Hematopoietic multipotent progenitor cell treated with erythropoietin and hydrocortisone succinate and interleukin-3 and kit ligand, for 15 days (in vitro differentiated cells): ENCODE measurements at places on chromosomes 11 and 22.

- DNase-seq = no peak
These were observed 3.8 kb upstream of the PPIL2 start for GRCh38 chr22:21661991-21662390.

DNA sequence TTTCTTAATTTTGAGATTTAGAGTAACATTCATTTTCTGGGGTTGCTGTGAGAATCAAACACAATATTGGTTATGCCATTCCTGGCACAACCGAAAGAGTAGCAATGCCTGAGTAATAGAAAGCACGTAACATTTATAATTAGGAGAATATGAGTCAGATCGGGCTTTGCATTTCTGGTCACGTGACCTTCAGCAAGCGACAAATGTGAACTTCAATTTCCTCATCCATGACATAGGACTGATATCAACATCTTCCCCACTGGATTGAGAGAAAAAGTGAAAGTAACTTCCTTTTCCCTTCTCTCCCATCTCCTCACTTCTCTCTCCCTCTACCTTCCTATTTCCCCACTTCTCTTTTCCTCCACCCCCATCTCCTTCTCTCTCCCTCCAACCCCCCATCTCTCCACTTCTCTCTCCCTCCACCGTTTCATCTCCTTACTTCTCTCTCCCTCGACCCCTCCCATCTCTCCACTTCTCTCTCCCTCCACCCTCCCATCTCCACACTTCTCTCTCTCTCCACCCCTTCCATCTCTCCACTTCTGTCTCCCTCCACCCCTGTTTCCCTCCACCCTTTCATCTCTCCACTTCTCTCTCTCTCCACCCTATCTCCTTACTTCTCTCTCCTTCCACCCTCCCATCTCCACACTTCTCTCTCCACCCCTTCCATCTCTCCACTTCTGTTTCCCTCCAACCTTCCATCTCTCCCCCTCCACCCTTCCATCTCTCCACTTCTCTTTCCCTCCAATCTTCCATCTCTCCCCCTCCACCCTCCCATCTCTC is 33.5 kb upstream of the CAT start:
- no peak for DNase-seq

- DNase-seq = no peak
These were observed 29.0 kb upstream of the TOLLIP start for GRCh38 chr11:1338201-1339065.

- DNase-seq = no peak
These were observed 1091.9 kb upstream of the RAG2 start for GRCh38 chr11:37689951-37690350.

DNA sequence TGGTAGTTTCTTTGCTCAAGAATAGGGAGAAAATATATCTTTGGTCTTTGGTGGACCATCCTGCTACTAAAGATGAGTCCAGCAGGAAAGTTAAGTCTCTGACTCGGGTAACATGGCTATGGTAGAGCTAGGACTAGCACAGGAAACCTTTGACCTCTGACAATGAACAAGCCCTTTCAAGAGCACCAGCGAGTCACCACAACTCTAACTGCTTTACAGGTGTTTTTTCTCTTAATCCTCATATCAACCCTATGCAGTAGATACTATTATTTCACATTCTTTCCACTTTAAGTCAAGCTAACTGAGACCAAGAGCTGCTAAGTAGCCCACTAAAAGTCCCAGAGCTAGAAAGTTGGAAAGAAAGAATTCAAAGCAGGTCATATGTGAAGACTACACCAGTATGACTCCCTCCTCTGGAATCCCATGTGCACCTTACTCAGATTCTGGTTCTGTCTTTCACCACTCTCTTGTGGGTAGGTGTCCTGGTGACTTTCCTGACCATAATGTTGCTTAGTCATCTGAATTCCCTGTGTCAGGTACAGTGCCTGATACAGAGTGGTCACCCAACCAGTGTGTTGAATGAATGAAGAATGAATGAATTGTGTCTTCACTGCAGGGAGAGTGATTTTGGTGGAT is 53.8 kb upstream of the ME3 start:
- DNase-seq = no peak

- no peak for DNase-seq
These were observed 87.6 kb upstream of the SEPTIN5 start for GRCh38 chr22:19626666-19627065.

GRCh38 chr11:110031171-110031570 is 62.0 kb upstream of the ZC3H12C start:
- no peak for DNase-seq

DNA sequence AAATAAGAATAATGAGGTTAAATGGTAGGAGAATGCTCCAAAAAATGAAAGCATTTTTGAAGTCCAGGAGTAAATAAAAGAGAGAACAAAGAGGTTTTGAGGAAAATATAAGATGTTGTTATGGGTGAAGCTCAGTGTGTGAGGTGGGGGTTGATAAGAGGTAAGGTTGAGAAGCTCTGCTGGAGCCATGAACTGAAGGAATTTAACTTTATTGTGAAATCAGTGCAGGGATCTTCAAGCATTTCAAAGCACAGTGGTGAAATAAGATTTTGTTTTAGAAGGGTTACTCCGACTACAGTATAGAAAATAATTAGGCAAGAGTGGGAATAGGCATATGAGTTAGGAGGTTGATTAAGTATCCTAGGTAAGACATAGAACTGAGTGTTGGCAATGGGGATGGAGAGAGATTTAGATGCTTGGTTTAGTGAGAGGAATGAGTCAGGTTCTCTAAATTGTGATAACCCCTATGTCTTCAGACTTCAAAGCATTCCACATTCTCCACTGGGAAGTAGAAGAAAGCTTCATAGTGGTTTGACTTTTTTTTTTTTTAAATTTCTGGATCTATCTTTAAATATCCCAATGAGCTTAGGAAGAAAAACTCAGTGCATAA is 403.2 kb downstream of the AASDHPPT start:
- DNase-seq = no peak

GRCh38 chr11:120752668-120753067 is 241.1 kb downstream of the GRIK4 start:
- no peak for DNase-seq

- peak; percentile 78 for DNase-seq
These were observed 65.0 kb downstream of the SFI1 start for GRCh38 chr22:31561238-31561887.

GRCh38 chr11:89201138-89201537 is 23.5 kb downstream of the TYR start:
- no peak for DNase-seq

- no peak for DNase-seq
These were observed 49.1 kb downstream of the ZBTB16 start for GRCh38 chr11:114108501-114109205.

GRCh38 chr11:74154620-74155281 is 16.1 kb downstream of the C2CD3 start:
- no peak for DNase-seq

GRCh38 chr22:48603621-48604320 is 1223.9 kb downstream of the BRD1 start:
- DNase-seq = no peak

GRCh38 chr22:47044722-47045535 is 282.5 kb downstream of the TBC1D22A start:
- DNase-seq = no peak

GRCh38 chr22:46878191-46878948 is 115.9 kb downstream of the TBC1D22A start:
- no peak for DNase-seq

DNA sequence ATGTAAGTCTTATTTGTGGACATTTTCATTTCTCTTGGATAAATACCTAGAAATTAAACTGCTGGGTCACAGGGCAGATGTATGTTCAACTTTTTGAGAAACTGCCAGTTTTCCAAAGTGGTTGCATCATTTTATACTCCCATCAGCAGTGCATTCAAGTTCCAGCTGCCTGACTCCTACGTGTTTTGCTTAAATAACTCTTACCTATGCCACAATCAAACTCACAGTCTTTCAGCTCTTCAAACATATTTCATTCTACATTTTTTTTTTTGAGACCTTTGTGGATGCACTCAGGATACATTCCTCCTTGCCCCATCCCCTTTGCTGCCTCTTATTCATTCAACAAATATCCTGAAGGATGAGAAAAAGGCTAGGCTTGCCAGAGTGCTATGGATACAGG is 9.2 kb downstream of the TCF20 start:
- DNase-seq = no peak

GRCh38 chr11:2453436-2453835 is 8.6 kb downstream of the KCNQ1 start:
- DNase-seq = no peak

DNA sequence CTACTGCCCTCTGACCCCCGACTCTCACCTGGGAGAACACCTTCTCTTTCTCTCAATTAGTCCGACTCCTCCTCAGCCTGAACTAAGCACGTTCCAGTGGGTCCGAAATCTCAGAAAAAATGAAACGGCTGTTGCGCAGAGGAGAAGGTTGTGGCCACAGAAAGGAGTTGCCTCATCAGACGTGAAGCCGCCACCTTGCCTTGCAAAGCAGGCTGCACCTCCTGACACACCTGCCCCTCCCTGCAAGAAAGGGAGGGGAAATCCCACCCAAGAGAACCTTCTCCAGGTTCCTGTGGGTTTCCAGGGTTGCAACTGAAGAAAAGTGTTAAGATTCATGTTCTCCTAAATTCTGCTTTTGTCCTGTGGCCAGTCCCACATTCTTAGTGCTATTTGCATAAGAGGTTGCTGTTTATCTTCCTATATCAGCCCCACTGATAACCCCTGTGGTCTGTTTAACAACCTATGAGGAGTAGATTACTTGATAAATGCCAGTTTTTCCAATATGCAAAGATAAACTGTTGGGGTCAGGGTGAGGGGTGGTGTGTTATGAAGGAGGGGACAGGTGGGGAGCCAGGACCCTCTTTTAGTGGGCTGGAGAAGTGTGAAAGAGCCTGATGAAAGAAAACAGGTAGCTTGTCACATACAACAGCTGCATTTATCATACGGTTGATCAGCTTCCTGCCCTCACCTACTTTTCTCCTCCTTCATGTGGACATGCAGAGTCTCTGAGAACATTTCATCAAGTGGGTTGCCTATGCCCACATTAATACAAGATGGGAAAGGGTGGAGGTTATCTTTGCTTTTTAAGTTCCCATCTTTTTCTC is 18.2 kb downstream of the ZBTB16 start:
- DNase-seq = no peak

DNA sequence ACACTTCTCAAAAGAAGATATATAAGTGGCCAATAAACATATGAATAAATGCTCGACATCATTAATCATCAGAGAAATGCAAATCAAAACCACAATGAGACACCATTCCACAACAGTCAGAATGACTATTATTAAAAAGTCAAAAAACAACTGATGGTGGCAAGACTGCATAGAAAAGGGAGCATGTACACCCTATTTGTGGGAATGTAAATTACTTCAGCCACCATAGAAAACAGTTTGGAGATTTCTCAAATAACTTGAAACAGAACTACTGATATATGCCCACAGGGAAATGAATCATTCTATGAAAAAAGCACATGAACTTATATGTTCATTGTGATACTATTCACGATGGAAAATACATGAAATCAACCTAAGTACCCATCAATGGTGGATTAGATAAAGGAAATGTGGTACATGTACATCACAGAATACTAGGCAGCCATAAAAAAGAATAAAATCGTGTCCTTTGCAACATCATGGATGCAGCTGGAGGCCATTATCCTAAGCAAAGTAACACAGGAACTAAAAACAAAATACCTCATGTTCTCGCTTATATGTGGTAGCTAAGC is 42.4 kb downstream of the GLYATL2 start:
- DNase-seq = no peak

GRCh38 chr22:31489632-31490495 is at the start of gene EIF4ENIF1:
Gene EIF4ENIF1, minus strand, starts transcription at chr22:31489842. Its CDS starts 1,124 bp downstream, at chr22:31488718.
- DNase-seq = peak; percentile 61

DNA sequence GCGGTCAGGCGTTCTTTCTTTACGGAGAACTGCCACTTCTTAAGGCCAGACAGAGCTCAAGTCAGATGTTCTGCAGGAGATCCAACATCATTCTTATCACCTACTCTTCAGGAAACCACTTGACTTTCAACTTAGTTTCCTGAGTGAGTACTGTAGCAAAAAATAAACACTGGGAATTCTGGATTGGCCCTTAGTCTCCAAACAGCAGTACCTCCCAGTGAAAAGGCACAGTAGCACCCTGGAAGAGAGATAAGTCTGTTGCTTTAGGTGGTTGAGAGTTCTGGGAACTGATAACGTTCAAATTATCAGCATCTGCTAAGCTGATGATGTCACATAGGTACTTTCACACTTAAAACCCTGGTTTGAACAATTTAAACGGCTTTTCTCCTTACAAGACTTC is 971.8 kb upstream of the TENM4 start:
- DNase-seq = no peak

- DNase-seq = no peak
These were observed 69.4 kb downstream of the DDX10 start for GRCh38 chr11:108734283-108734682.

- DNase-seq = no peak
These were observed 9.1 kb upstream of the GLYATL1B start for GRCh38 chr11:59076876-59077571.

DNA sequence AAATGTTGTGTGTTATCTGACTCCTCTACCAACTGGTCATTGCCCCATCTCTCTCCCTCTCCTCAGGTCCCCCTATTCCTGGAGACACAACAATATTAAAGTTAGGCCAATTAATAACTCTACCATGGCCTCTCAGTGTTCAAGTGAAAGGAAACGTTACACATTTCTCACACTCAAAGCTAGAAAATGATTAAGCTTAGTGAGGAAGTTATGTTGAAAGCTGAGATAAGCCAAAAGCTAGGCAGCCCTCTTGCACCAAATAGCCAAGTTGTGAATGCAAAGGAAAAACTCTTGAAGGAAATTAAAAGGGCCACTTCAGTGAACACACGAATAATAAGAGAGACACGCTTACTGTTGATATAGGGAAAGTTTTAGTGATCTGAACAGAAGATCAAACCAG is 6.9 kb downstream of the DLG2 start:
- no peak for DNase-seq

GRCh38 chr11:74004759-74005615 is 3.9 kb downstream of the UCP3 start:
- DNase-seq = peak; percentile 57

DNA sequence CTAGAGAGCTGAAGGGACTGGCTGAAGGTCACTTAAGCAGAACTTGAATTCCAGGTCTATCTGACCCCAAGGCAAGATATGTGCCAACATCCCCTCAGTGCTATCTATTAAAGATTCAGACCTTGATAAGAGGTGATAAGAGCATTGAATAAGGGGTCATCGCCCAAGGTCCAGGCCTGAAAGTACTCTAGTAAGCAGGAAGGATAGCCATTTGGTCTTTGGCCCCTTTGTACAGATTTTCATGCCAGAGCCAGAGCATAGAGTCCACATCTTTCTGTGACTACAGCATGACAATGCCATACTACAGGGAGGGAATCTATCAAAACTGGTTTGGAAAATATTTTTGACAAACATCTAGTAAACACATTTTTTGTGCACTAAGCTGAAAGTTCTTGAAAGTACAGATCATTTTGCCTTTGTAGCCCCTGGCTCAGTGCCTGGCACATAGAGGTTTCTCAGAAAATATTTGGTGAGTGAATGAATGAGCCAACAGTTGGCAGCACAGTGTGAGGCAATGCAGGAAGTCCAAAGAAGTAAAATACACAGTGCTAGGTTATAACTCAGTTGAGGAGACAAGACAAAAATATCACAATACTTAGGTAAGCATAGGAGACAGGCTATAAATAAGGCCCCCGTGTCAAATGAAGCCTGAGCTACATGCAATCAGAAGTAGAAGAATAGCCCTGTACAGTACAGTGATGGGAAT is 15.1 kb upstream of the RRAS2 start:
- no peak for DNase-seq
